ENCODE measurements at places on chromosomes 3 and 15.

GRCh38 chr15:64699751-64700388 is 75.5 kb downstream of the RBPMS2 start:
- DNase-seq, result no peak

- peak; percentile 32 for DNase-seq
These were observed 6.1 kb upstream of the AP2M1 start for GRCh38 chr3:184168363-184169120.

DNA sequence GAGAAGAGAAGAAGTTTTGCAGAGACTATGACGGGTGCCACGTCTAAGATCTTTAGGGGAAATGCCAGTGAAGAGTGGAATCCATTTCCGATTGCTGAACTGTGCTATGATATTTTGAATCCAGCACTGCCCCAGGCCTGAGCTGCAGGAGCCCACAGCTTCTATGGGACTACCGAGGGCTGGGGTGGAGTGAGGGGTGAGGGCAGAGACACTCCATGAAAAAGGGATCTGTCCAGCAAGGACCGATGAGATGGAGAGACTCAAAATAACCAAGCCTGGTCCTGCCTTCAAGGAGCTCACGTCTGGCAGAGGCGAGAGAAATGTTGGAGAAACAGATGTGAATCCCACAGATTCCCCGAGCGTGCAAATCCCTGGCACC is 79.8 kb upstream of the MEF2A start:
- DNase-seq, result no peak

DNA sequence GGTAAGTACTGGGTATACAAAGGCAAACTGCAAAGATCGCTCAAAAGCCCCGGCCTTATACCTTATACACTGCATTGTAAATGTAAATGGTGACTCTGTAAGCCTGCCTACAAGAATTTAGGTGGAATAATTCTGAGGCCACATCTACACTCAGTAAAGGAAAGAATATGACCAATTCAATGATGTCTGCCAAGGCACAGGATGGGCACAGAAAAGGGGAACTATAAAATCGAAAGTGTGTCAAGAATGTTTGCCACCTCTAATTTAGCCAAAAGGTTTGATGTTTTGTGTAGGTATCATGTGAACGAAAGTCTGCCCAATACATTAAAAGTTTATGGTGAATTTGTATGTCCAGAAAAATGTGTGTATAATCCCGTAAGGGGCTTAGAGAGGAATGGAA is 96.1 kb downstream of the FOXP1 start:
- no peak for DNase-seq

DNA sequence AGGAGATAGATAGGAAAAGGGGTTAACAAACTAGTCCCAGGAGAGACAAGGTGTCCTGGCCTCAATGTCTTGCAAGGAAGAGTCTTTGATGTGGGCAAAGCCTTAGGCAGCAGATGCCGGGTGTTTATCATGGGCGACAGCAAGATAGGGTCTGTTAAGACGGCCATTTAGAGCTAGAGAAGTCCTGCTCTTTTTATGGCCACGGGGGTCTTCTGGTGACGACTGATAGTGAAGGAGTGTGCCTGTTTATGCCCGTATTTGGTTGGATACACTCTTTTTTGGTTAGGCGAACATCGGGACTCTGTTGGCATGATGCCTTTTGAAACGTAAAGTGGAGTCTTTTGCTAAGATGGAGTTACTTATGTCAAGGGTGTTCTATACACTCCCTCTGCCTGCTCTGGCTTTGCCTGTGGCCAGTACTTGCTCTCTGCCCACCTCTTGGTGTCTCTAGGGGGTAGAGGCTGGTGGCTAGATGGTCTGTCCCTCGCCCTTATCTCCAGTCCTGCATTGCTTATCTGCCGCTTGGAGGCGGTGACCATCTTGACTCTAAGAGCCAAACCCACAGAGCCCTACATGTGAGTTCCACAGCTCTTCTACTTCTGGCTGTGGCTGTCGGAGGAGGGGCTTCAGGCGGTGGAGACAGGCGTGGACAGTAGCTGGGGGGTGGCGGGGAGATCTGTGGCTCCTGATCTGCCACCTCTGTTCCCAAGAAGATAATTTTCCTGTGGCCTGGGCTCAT is 55.8 kb upstream of the ZBTB38 start:
- DNase-seq, result no peak

GRCh38 chr3:134833453-134834163 is 38.5 kb downstream of the EPHB1 start:
- no peak for DNase-seq

- no peak for DNase-seq
These were observed 10.5 kb upstream of the CCDC54 start for GRCh38 chr3:107366766-107367165.

- no peak for DNase-seq
These were observed 132.9 kb upstream of the LPP start for GRCh38 chr3:188021041-188021440.

GRCh38 chr3:122458992-122459391 is 43.1 kb upstream of the WDR5B start:
- peak; percentile 43 for DNase-seq

DNA sequence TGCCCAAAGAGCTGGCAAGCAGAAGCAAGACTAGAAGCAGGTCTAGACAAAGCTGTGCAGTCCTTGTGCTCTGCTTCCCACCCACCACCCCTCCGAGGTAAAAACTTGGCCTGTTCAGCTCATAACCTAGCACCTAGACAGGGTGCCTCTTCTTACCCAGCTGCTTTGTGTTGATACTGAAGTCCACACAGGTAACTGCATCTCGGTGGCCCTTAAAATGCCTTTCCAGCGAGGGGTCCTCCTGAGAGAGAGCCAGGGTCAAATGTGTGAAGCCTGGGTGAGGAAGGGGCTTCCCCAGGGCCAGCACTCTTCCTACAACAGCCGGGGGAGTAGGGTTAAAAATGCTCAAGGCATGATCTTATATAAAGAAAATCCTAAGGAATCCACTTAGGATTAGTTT is 3.4 kb downstream of the POC1A start:
- no peak for DNase-seq

- peak; percentile 85 for DNase-seq
These were observed 216.1 kb downstream of the MTHFS start for GRCh38 chr15:79680720-79681119.

GRCh38 chr3:30775040-30775439 is 119.4 kb downstream of the GADL1 start:
- DNase-seq, result no peak

GRCh38 chr3:10552631-10552943 is 47.2 kb upstream of the ATP2B2 start:
- no peak for DNase-seq

DNA sequence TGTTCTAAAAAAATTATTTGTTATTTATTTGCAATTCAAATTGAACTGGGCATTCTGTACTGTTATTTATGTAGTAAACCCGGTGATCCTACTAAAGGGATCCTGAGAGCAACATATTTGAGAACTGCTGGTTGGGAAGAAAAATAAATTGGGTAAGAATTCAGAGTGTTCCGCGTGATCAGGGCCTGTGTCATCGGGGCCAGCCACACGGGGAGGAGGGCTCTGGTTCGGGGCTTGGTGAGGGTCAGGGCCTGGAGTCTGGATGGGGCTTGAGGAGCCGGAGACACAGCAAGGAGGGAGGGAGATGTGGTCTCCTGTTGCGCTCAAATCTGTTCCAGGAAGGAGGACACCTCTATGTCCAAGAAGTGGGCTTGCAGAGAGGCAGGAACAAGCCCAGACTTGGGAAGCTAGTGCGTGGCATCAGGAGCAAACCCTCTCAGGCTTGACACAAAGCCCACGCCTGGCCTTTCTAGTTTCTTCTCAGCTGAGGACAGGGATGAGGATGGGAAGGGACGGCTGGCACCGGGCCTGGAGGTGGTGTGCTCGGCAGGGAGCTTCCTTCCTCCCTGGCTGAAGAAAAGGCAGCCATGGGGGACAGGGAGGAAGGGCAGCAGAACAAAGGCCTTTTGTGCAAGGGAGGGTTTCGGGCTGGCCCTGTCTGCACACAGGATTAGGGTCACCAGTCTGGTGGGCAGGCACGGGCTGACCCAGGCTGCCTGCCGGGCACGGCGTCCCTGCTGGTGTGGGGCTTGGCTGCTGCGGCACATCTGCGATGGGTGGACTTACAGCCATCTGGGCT is 22.9 kb upstream of the FBLN2 start:
- DNase-seq, result no peak

DNA sequence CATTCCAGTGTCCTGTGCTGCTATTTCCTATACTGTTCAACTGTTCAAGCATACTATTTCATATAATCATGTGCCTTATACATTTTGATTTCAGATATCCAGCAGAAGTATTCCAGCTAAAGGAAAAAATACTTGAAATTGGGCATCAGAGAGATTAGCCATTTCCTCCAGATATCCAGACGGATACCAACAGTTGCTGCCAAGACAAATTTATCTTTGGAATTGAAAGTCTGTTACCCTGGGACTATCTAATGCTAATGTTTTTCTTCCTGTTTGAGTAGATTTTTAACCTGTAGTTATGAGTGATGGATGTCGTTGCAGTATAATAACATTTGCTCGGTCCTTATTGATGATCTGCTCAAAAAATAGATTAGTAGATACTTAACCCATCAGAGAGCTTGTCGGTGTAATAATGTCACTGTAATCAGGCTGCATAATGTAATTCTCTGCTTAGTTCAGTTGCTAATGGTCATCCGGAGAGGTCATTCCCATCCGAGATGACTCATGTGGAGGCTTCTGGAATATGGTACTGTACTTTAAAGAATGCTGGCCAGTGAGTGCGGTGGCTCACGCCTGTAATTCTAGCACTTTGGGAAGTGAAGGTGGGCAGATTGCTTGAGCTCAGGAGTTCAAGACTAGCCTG is 51.5 kb downstream of the TIMP4 start:
- DNase-seq, result no peak

DNA sequence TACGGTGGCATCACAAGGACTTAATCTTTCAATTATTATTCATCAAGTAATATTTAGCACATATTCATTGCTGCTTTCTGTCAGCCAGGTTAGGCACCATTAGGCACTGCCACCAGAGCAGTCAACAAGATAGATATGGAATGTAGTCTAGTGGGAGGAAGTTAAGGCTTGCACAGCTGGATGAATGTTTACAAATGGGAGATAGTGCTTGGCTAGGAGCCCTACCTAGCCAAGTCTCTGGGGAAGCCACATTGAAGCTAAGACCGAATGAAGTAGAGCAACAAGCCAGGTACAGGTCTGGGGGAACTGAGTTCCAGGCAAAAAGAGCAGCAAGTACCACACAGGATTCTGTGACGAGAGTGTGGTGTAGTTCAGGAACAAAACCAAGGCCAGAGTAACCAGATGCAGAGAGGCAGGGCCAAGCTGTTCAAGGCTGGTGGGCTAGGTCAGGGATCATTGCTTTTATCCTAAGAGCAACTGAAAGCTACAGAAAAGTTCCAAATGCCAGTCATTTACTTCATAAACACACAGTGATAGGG is 33.4 kb upstream of the SCAANT1 start:
- DNase-seq, result no peak

DNA sequence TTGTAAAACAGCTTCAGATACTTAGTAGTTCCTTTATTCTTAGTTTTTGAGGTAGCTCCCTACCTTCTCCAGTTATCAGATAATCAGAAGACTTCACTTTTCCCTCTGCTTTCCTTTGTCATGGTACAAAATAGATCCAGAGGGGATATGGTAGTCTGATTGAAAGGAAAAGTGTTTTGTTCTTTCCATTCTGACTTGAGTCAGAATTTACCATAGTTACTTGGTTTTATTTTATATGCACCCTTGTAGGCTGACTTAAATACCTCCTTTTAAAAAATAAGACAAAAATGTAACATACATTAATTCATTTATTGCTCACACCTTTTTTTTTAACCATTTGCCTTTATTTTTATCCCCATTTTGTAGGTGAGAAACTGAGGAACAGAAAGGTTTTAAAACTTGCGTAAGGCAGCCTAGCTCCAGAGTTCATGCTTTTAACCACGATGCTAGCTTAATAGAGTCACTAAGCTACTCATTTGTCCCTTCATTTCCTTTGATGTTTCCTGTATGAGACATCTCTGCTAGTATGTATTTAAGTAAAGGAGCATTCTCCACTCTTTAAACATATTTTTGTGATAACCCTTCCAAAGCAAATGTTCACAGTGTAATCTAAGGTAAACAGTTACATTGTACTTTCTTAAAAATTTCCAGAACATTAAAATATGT is 187.5 kb downstream of the KLHL25 start:
- DNase-seq, result no peak

- DNase-seq, result peak; percentile 15
These were observed 106.6 kb downstream of the SSR3 start for GRCh38 chr3:156448300-156448699.

- DNase-seq, result peak; percentile 81
These were observed 23.2 kb upstream of the IP6K2 start for GRCh38 chr3:48739955-48740823.
